Keratinocyte (primary cell): ENCODE measurements at places on chromosomes 16 and 17.

DNA sequence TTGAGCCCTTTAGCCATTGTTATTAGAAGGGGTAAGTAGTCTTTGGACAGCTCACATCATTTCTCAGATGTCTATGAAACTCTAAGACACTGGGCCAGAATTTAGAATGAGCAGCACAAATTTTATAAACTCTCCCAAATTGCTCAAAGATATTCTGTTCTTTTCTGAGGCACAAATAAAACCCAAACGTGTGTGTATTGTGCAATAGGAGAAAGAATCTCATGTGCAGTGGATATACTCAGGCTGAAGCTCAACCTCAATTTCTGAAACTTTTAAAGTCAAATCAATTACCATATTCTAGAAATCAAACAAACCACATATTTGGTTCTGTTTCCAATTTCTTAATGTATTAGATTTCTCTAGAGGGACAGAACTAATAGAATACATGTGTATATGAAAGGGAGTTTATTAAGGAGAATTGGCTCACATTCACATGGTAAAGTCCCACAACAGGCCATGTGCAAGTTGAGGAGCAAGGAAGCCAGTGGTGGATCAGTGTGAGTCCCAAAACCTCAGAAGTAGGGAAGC is 403.6 kb downstream of the RBFOX1 start:
- H3K36me3 ChIP-seq = no peaks in the 10 kb centered on the region
- H3K4me1 ChIP-seq = no peaks in the 10 kb centered on the region
- no peak overlapping the region for H3K4me3 ChIP-seq
- no peak overlapping the region for H3K27ac ChIP-seq

DNA sequence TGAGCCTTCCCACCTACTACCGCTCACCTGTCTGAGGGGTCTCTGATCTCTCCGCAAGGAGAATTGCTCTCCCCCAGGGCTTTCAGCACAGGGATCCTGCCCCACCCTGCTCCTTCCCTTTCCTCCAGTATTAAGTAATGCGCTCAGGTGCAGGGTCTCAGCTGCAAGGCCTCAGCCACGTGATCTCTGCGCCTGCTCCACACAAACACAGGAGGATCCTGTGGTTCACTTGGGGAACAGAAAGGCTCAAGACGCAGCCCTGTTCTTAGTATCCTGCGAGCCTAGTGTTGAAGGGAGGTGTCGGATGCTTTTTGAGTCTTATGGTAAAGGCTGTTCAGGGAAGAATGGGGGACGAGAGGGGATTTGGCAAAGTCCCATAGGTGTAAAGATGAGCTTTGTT is 41.6 kb upstream of the GCSH start:
- DNase-seq = no peak
- no peaks in the 10 kb centered on the region for H3K36me3 ChIP-seq
- peaks cover 7% of the 10 kb centered on the region for H3K4me1 ChIP-seq
- H3K27me3 ChIP-seq = no peaks in the 10 kb centered on the region
- H3K4me3 ChIP-seq = no peak overlapping the region
- H3K27ac ChIP-seq = no peak overlapping the region

- H3K27ac ChIP-seq = no peak overlapping the region
- H3K36me3 ChIP-seq = peaks cover 2% of the 10 kb centered on the region
- H3K4me1 ChIP-seq = peaks cover 29% of the 10 kb centered on the region
- H3K4me3 ChIP-seq = no peak overlapping the region
Measured at GRCh38 chr17:82106688-82107305, 8.8 kb upstream of the FASN start.

- peaks cover 33% of the 10 kb centered on the region for H3K36me3 ChIP-seq
- H3K27me3 ChIP-seq = no peaks in the 10 kb centered on the region
- no peak overlapping the region for H3K27ac ChIP-seq
Measured at GRCh38 chr16:84069540-84069939, 26.9 kb upstream of the SLC38A8 start.

GRCh38 chr16:85421338-85422195 is 191.6 kb upstream of the GSE1 start:
- no peak overlapping the region for H3K4me3 ChIP-seq
- no peaks in the 10 kb centered on the region for H3K36me3 ChIP-seq
- H3K27ac ChIP-seq = no peak overlapping the region
- H3K27me3 ChIP-seq = peaks cover 15% of the 10 kb centered on the region
- H3K4me1 ChIP-seq = peaks cover 2% of the 10 kb centered on the region

GRCh38 chr17:13465678-13466077 is 136.1 kb downstream of the HS3ST3A1 start:
- H3K36me3 ChIP-seq = no peaks in the 10 kb centered on the region
- DNase-seq = no peak
- H3K4me3 ChIP-seq = no peak overlapping the region
- no peaks in the 10 kb centered on the region for H3K27me3 ChIP-seq

DNA sequence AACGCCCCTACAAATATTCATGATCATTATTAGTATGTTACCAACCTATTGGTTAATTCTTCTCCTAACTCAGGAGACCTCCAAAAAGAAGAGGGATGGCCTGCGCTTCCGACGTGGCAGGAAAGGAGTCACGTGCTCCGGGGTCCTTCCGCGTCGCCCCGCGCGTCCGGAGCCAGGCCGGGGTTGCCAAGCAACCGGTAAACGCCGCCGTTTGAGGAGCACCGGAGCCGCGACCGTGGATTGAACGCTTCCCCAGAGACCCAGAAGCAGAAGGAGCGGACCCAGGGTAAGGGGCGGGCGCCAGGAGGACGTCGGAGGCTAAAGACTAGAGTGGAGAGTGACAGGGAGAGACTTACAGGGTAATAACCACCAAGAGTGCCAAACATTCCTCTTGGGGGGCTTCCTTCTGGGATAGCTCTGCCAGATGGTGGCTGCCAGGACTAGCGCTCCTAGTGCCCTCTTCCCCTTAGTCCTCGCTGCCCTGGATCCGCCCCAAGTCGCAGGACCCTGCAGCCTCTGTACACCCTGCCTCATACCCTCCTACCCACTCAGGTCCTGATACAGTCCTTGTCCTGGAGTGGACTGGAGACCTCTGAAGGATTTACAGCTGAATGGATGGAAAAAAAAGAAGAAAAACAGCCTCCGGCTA is at the start of gene DNAI2:
DNAI2 (plus strand) TSS at position 175 of the 649 bp plus-strand sequence. CDS start 7,584 bp downstream, outside the sequence.
- no peak within 1 kb of the TSS for H3K4me3 ChIP-seq
- DNase-seq = no peak
- peaks cover 41% of the 10 kb centered on the region for H3K27me3 ChIP-seq
- no peaks in the 10 kb centered on the region for H3K36me3 ChIP-seq

DNA sequence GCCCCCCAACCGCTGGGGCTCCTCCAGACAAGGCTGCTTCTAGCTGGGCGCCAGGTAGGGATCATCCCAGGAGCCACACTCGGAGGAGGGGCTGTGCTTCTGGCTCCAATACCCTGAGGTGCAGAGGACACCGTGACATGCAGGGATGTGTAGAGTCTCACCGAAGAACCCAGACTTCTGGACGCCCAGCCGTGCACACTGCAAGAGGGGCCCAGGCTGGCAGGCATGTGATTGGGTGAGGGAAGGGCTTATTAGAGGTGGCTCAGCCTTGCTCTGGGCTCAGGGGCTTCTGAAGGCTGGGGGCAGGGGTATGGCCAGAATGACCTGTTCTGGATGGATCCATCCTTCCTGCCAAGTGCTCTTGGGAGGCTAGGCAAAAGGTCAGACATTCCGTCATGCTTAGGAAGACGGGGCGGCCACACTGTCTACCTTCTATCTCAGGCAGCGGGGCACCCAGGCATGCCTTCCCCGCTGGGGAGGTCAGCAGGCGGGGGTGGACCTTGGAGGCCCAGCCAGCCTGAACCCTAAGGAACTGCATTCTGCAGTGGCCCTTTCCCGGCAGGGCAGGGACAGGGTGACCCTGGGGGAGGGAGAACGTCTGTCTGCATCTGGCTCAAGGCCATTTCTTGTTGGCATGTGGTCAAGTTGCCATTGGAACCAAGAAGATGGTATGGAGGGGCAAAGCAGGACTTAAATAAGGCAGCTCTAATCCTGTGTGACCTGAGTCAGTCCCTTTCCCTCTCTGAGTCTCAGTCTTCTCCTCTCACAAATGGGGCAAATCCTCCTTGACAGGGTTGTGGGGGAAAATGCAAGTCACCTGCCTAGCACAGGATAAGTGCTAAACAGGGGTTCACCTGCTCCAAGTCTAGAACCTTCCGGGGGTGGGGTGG is 5.8 kb upstream of the ADGRG1 start:
- DNase-seq = no peak
- peaks cover 2% of the 10 kb centered on the region for H3K36me3 ChIP-seq
- H3K27ac ChIP-seq = peak overlapping the region; percentile 91
- H3K27me3 ChIP-seq = no peaks in the 10 kb centered on the region
- peak overlapping the region; percentile 31 for H3K4me3 ChIP-seq
